ENCODE measurements at places on chromosomes 11 and 22.
A peak's percentile ranks its signal among the peaks of the same experiment; 100 is the strongest.

DNA sequence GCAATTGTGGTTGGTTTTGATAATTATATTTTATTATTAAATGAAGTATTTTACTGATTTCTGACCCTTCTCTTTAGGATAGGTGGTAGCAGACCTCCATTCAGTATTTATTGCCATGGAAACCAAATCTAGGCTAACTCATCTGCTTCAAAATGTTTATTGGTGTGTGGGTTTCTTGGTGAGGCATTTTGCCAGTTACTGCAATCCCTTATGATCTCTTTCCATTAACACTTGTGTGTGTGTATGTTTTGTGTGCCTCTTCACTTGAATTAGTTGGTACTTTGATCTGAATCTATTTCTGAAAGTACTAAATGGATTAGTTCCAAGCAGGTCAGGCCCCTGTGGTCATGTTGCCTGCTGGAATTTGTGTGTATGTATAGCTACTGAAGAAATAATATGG is 184.4 kb upstream of the C11orf87 start:
- DNase-seq: no peak

DNA sequence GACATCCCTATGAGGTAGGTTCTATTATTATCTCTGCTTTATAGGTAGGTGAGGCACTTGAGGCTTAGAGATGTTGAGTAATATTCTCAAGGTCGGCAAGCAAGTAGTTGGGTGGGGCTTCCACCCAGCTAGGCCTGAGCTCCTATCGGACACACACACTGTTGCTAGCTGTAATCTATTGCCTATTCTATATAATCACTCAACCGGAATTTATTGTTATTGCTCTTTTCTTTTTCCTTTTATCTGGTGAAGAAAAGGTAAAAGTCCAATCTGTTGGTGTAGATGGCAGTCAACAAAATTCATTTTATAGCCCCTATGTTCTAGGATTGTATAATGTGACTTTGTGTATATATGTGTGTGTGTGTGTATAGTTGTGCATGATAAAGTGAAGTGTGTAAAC is 3.4 kb downstream of the OR9Q2 start:
- no peak for DNase-seq

- DNase-seq: no peak
These were observed 18.7 kb upstream of the NAT10 start for GRCh38 chr11:34086554-34087283.

- DNase-seq: peak; percentile 86
These were observed 101.0 kb downstream of the PTPRJ start for GRCh38 chr11:48081151-48082010.

- no peak for DNase-seq
These were observed 12.7 kb downstream of the DDI1 start for GRCh38 chr11:104049116-104049515.

DNA sequence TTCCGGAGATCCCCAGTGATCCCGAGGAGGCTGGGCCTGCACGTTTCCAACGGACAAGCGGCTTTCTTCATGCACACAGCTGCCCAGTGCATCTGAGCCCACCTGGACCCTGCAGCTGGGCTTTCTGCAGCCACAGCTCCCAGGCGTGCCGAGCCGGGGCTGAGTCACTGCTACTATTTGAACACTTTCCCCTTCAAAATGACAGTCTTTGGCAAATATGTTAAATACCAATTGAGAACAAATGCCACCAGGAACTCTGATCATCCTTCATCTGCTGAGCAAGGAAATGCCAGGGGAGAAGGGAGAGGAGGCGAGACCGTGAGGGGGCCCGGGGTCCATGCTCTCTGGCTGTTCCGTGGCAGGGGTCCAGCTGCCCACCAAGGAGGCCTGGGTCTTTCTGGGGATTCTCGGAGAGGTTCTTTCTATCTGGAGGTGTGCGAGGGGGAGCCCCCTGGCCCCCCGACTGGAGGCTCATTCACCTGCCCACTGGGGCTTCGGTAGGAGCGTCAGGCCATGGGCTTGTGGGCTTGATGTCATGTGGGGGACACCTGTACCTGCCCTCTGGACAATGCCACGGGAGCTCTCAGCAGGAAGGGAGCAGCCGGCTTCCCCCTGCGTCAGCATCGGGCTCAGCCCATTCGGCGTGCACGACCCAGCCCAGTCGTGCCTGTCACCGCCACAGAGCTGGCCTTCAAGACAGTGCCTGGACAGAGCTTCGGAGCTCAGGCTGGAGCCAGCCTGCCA is 159.6 kb downstream of the CTTN start:
- DNase-seq: no peak

GRCh38 chr22:19430890-19431541 is 517 bp downstream of the HIRA start:
- DNase-seq: peak; percentile 36

GRCh38 chr11:82056450-82056849 is 677.2 kb downstream of the FAM181B start:
- DNase-seq: no peak

GRCh38 chr11:45538939-45539338 is 126.5 kb downstream of the CHST1 start:
- DNase-seq: no peak

- no peak for DNase-seq
These were observed 39.7 kb upstream of the ETS1 start for GRCh38 chr11:128626913-128627665.

- DNase-seq: no peak
These were observed 11.8 kb downstream of the TBC1D10A start for GRCh38 chr22:30314915-30315314.

DNA sequence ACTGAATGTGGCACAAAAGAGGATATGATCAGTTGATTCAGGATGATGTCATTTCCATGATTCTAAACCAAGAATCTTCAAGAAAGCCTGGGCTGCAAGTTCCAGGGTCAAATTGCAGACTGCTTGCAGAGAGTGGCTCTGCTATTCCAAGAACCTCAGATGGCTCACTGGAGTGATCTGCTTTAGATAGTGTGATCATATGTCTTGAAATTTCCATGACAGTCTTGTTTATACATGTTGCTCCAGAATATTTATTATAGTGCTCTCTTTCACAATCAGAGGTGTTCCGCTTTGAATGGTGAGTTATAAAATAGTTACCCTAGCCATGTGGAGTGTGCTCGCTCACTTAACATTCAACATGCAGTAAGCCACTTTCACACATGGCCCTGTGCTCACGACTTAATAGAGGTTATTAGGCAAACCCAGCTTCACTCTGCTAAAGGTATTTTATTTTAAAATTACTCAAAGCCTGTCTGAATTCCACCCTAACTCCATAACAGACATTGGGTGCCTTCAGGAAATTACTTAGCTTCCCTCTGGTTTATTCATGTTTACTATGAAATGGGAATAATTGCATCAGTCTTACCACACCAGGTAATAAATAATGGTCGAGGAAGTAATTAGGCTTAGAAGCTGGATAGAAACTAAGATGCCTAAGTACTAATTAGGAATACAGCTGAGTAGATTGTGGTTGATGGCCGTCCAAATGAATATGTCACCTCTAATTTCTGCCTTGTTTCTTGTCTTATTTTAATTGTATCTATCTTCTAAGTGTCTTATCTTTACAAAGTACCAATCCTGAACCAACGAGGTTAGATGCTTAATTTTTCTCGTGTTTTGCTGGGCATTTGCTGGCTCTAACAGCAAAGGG is 187.9 kb downstream of the ETS1 start:
- peak; percentile 43 for DNase-seq

DNA sequence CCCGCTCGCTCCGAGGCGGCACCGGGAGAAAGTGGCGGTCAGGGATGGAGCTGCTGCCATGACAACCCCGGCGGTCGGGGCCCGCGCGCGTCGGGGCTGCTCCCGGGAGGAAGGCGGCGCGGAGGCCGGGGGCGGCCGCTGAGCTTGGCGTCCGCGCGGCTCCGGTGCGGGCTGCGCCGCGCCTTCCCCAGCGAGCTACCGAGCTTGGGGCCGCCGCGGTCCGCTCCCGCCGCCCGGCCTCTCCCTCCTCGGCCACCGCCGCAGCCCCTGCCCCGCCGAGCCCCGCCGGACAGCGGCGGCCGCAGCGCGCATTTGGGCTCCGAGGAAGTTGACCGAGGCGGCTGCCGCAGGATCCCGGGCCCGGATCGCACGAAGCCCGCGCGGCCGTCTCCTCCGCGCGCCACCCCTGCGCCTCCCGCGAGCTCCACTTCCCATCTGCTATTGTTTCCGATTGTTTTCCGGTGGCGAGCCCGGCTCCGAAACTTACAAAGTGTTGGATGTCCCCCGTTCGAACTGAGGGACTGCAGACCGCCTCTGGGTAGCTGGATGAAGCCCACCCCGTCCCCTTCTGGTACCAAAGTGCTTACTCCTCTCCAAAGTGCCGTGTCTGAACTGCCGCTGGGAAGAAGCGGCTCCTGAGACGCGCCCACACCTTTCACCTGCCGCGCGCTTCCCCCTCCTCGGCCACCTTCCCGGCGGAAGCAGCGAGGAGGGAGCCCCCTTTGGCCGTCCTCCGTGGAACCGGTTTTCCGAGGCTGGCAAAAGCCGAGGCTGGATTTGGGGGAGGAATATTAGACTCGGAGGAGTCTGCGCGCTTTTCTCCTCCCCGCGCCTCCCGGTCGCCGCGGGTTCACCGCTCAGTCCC is 540.3 kb downstream of the NTM start:
- DNase-seq: peak; percentile 53

DNA sequence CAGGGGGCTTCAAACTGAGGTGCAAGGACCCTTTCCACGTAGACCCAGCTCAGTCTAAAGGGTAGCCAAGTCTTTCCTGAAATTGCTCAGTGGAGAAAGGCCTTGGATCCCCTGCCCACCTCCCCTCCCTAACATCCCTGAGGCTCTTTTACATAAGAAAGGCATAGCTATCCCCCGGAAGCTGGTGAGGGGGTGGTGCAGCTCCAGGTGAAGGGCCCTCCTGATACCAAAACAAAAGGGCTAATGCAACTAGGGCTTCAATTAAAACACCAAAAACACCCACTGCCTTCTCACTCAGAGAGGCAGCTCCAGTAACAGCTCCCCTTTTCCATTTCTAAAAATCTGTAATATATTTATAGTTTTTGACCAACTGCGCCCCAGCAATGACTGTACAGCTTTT is 5.8 kb downstream of the SHANK2 start:
- no peak for DNase-seq

- DNase-seq: peak; percentile 57
These were observed 10.7 kb upstream of the GSTP1 start for GRCh38 chr11:67572747-67573419.

GRCh38 chr22:25039255-25039654 is 86.7 kb downstream of the KIAA1671 start:
- DNase-seq: no peak

- DNase-seq: no peak
These were observed 305.9 kb downstream of the CADM1 start for GRCh38 chr11:115198321-115198741.

- DNase-seq: peak; percentile 43
These were observed 5.0 kb downstream of the IGSF22 start for GRCh38 chr11:18720808-18721560.

- peak; percentile 46 for DNase-seq
These were observed 25.4 kb downstream of the TRIM44 start for GRCh38 chr11:35688023-35688422.

DNA sequence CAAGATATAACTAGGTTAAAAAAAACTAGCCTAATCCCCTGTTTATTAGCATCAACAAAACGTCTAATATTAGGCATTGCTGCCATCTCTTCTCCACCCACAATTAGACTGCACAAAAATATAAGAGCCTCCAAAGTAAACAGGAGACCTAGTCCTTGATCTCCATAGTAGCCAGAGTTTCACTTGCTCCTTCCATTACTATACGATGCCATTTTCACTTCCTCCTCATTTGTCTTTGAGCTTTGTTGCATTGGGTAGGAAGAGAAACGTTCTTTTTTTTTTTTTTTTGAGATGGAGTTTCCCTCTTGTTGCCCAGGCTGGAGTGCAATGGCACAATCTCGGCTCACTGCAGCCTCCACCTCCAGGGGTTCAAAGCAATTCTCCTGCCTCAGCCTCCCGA is 42.3 kb upstream of the RDX start:
- no peak for DNase-seq

GRCh38 chr11:73399159-73399590 is 23.0 kb downstream of the RELT start:
- DNase-seq: peak; percentile 30

DNA sequence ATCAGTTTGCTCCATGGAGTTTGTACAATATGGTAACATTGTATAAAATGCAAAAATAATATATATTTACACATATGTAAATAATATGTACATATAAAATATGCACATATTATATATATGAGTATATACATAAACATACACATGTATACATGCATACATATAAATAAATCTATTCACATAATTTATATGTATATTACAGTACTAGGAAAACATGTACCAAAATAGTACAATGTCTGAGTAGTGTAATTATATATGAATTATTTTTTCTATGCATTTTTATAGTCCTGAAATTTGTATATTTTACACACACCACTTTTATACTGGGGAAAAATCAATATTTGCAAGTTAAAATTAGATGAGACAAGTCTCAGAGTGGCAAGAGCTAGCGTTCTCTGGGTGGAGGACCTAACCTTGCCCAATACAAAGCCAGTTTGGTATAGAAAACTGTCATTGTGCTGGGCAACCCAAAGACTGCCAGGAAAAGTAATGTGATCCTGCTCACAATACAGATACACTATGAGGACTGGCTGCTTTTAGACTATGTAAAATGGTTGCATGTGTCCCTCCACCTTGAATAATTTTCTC is 889.4 kb downstream of the LRRC4C start:
- no peak for DNase-seq

DNA sequence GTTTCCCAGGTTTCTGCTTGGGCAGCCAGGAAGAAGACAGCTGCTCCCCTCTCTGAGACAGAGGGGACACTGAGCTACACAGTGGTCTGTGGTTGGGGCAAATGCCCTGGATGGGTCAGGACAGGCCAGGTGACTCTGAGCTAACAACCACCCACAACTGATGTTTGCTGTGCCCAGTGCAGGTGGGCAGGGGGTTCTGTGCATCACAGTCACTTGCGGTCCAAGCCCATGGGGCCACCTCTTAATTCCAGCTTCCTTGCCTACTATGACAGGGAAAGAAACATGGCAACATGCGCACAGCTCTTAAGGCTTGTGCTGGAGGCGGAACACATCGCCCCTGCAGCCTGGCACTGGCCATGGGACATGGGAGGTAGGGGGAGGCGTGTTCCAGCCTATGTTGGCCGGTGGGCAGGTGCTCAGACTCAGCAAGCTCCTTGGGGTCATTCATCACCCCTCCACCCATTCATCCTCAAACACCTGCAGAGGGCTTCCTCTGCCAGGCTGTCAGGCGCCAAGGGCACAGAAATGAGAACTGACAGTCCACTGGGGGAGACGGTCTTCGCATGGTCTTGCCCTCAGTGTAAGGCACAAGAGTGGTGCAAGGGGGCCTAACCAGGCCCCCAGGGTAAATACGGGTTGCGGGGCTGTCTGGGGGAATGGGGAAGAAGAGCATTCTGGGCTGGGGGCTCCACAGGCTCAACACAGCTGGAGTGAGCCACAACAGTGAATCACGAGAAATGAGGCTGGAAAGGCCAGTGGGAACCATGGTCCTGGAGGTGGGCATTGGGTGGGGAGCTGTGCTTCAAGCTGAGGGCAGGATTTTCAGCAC is 55.6 kb downstream of the ARFGAP3 start:
- DNase-seq: no peak

DNA sequence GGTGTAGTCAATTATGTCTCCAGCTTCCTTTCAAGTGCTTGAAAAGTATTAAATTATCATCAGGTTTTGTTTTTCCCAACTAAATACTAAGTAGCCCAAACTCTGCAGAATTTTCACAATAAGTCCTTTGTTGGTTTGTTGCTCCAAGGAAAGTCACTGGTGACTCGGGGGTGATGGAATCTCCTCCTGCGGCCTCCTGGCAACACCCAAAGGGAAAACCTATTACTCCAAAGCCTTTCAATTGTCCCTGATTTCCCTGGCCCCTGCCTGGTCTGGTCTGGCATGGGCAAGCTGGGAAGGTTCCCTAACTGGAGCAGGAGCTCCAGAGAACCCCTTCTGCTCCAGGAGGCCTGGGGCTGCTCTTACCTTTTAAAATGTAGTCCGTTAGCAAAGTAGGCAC is 47.9 kb downstream of the FEZ1 start:
- peak; percentile 64 for DNase-seq

GRCh38 chr11:132051704-132052103 is 681.3 kb downstream of the NTM start:
- DNase-seq: peak; percentile 38

Data from fibroblast of the aortic adventitia (primary cell).